ENCODE measurements at places on chromosomes 13 and 19. TPM values are rescaled to one million over a fixed set of nuclear protein-coding genes. Genes with fewer than 3 reads are reported as not detected.
A peak's percentile ranks its signal among the peaks of the same experiment; 100 is the strongest.

Gene ATP5F1D
- total RNA-seq = 126 TPM

Gene SYNE4
- 42.5 TPM for total RNA-seq

Gene CKM
- total RNA-seq = not detected

Gene ZNF284
- total RNA-seq = 3.6 TPM

Gene KASH5
- total RNA-seq = 0.56 TPM

Gene PTGIR
- not detected for total RNA-seq

Gene SELENOV
- 1.6 TPM for total RNA-seq

DNA sequence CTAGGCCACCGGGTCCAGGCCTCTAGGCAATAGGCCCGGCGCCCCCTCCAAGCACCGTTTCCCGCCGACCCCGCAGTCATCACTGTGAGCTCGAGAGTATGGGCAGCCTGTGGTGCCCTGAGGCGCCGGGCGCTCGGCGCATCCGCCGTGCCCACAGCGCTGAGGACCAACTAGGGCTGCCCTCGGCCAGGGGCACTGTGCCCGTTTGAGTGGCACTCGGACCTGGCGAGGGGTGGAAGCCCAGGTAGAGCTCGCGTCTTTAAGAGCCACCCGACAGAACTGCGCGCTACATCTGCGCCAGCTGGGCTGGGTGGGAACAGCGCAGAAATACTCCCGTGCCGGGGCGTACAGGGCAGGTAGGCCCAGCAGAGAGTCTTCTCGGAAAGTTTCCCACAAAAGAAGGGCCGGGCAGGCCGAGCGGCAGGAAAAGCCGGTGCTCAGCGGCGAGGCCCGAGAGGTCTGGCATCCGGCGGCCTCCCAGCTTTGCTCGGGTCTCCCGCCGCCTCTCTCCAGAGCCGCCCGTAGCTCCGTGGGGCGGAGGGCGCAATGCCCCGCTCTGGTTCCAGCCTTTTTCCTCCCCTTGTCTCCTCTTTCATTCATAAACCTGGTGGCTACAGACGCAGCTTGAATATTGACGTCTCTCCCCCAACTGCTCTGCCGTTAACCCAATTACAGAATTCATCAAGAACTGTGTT, 5.4 kb upstream of the SOX1 start:
- H3K27ac ChIP-seq = no peak overlapping the region
- H3K4me3 ChIP-seq = no peak overlapping the region

DNA sequence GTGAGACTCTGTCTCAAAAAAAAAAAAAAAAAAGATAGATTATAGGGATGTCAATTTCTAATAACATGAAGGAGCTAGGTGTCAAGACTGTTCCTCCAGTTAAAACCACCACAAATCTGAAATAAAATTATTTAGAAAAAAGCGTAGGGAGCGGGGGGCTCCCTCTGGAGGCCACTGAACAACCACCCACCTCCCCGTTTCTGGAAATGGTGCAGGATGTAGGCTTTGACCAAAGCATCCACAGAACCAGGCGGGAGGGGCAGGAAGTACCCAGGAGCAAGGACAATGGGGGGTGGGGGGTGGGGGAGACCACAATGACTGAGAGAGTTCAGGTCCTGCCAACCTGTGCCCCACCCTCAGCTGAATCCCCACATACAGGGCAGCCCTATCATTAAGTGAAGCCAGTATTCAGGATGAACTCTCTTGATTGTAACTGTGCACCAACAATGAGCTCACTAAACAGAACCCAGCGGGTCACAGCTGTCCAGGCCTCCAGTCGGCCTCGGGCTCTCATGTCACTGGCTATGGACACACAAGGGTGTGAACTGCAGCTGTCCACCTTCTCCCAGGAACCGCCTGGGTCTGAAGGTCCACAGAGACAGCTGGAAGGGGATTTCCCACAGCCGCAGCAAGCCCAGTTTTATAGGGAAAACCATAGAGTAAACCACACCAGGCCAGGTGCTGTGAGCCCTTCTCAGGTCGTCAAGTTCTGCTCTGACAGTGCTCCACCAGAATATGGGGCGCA, 6.6 kb downstream of the ZSCAN18 start:
- no peak for DNase-seq
- no peaks in the 10 kb centered on the region for H3K36me3 ChIP-seq
- H3K4me1 ChIP-seq = no peaks in the 10 kb centered on the region

DNA sequence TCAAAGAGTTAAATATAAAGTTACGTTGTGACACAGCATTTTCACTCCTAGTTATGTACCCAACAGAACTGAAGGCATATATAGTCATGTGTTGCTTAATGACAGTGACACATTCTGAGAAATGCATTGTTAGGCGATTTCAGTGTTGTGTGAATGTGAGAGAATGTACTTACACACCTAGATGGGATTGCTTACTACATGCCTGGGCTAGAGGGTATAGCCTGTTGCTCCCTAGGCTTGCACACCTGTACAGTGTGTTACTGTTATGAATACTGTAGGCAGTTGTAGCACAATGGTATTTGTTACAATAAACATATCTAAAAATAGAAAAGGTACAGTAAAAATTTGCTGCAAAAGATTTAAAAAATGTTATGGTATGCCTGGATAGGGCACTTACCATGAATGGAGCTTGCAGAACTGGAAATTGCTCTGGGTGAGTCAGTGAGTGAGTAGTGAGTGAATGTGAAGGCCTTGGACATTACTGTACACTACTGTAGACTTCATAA, 89.2 kb downstream of the DHRS12 start:
- H3K4me1 ChIP-seq = no peaks in the 10 kb centered on the region
- H3K27ac ChIP-seq = no peak overlapping the region
- no peaks in the 10 kb centered on the region for H3K27me3 ChIP-seq

DNA sequence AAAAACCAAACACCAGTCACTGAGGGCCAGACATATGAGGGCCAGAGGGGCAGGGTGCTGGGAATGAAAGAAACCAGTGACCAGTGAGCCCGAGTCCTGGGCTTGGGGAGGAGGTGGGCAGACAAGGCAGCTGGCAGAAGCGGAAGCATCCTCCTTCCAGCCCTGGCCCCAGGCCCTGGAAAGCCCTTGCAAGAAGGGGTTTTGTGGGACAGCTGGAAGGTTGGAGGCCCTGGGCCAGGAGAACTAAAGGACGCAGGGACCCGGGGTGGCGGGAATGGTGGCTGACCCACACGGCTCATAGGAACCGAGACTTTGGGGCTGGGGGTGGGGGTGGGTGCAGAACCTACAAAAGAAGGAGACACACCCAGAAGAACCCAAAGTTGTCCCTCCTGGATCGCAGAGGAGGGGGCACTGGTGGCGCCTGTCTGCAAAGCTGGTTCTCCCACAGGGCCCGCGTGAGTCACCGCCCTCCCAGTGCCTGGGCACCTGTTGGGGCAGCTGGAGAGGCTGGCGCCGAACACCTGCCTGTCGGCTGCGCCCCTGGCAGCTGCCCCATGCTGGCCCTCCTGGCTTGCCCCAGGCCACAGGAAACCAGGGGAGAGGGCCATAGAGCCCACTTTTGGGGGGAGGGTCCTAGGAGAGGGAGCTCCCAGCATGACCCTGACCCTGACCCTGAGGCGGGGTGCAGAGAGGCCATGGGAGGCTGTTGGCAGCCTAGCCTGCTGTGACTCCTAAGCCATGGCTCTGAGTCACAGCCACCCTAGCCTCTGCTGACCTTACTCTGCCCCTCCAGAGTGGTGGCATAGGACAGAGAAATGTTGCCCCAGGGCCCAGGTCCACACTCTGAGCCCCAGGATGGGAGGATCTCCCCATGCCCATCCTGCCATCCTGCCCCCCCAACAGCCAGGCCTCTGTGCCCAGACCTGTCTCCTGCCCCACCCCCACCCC, 802 bp downstream of the DMPK start:
- no peak overlapping the region for H3K27ac ChIP-seq
- no peaks in the 10 kb centered on the region for H3K27me3 ChIP-seq
- H3K36me3 ChIP-seq = no peaks in the 10 kb centered on the region
- DNase-seq = no peak

DNA sequence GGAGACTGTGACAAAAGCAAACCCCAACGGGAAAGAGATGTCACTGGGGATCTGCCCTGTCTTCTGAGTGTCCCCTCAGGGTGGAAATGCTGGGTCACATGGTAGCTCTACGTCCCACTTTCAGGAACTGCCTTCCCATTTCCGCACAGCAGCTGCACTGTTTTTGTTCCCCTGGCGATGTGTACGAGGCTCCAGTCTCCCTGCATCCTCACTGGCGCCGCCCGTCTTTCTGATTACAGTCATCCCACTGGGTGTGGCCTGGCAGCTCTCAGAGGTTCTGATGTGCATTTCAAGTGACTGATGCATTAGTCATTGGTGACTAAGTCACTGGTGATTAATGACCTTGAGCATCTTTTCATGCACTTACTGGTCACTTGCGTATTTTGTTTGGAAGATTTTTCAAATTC, 21.2 kb downstream of the PCID2 start:
- peak; percentile 60 for DNase-seq
- no peaks in the 10 kb centered on the region for H3K4me1 ChIP-seq
- H3K27me3 ChIP-seq = no peaks in the 10 kb centered on the region
- no peak overlapping the region for H3K4me3 ChIP-seq
- peak overlapping the region; percentile 86 for H3K27ac ChIP-seq
- no peaks in the 10 kb centered on the region for H3K36me3 ChIP-seq

GRCh38 chr19:55146078-55146704, 2.8 kb downstream of the TNNT1 start:
- H3K27ac ChIP-seq = no peak overlapping the region
- no peaks in the 10 kb centered on the region for H3K36me3 ChIP-seq
- peak; percentile 69 for DNase-seq

DNA sequence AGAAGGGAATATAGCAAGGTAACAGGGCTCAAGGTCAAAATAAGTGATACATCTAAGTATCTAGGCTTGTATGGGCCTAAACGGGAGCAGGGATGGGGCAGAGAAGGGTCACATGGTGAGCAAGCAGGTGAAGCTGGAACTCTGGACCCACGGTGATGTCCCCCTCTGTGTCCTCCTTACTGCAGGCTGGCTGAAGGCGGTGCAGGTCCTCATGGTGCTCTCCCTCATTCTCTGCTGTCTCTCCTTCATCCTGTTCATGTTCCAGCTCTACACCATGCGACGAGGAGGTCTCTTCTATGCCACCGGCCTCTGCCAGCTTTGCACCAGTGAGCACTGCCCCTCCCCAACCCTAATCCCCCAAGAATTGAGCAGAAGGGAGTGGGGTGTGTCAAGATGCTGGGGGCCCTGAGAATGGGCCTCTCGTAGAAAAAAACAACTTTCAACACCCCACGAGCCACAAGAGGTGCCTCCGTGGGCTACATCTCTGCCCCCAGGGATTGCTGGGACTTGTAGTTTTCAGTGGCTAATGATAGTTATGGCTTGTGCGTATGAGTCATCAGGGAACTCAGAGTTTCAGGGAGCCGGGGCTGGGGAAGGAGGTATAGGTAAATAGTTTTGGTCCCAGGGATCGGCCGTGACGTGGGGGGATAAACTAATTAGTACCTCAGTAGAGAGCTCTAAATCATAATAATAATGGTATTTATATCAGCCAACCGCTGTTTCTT, 4.0 kb downstream of the EMP3 start:
- H3K27ac ChIP-seq = peak overlapping the region; percentile 87
- peaks cover 14% of the 10 kb centered on the region for H3K4me1 ChIP-seq
- peak; percentile 55 for DNase-seq
- no peaks in the 10 kb centered on the region for H3K27me3 ChIP-seq

GRCh38 chr19:47853003-47853402, 6.0 kb upstream of the TPRX2 start:
- no peak for DNase-seq
- no peak overlapping the region for H3K4me3 ChIP-seq
- no peaks in the 10 kb centered on the region for H3K27me3 ChIP-seq

GRCh38 chr19:43639519-43640423, at the start of gene CADM4:
Gene CADM4, minus strand, starts transcription at chr19:43639850. Its CDS starts 60 bp downstream, at chr19:43639790.
- peak within 1 kb of the TSS; percentile 49 for H3K27ac ChIP-seq
- H3K4me3 ChIP-seq = peak within 1 kb of the TSS; percentile 78
- H3K4me1 ChIP-seq = peaks cover 17% of the 10 kb centered on the region

DNA sequence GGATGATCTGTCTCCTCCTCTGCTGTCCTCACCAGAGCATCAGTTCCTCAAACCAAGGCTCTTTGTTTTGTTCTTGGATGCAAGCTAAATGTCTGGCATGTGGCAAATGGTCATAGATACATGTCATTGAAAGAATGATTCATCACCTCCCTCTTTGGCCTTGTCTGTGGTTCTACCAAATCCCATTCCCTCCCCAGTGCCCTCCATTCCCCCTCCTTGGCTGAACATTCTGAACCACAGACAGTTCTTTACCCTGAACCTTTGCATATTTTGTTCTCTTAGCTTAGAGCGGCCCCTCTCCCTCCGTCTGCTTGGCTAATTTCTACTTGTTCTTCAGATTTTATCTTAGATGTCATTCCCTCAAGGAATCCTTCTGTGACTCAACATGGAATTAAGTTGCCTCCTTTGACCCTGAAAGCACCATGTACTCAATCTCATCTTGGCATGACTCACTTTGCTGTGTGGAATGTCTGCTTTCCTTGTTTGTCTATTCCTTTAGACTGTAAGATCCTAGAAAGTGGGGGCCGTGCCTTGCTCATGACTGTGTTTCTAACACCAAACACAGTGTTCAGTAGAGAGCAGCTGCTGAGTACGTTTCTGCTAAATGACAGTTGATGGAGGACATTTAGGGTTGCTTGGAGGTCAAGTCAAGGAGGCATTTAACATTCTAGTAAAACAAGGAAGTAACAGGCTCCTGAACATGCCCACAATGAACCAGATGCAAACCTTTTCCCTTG, 8.1 kb downstream of the ALOX5AP start:
- H3K27ac ChIP-seq = peak overlapping the region; percentile 83
- peak; percentile 65 for DNase-seq
- no peaks in the 10 kb centered on the region for H3K27me3 ChIP-seq
- no peaks in the 10 kb centered on the region for H3K36me3 ChIP-seq
- H3K4me1 ChIP-seq = peaks cover 63% of the 10 kb centered on the region

- H3K4me1 ChIP-seq = peaks cover 23% of the 10 kb centered on the region
- H3K4me3 ChIP-seq = no peak overlapping the region
- H3K27me3 ChIP-seq = no peaks in the 10 kb centered on the region
- no peak for DNase-seq
- H3K36me3 ChIP-seq = no peaks in the 10 kb centered on the region
Measured at GRCh38 chr13:75881109-75881775, 245.1 kb downstream of the LMO7 start.

DNA sequence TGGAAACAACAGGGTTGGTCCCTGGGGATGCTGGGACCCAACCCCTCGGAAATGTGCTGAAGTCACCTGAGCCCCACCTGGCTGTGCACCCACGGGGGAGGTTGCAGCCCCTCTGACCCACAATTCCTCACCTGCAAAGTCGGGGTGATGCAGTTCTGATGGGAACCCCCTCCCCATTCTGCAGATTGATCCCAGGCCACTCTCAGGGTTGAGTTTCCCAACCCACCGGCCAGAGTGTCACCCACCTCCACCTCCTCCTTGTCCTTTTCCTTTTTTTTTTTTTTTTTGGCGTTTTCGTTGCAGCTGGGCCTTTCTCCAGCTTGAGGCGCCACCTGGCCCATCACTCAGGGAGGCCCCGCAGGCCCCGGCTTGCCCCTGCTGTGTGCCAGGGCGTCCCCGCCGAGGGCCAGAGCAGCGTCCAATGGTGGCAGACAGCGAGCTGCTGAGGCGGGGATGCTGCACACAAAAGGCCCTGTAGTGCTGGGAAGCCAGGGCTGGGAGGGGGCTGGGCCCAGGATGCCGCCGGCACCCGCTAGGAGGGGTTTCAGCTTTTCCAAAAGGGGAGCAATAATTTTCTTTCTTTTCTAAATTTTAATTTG, 4.6 kb downstream of the PIK3R2 start:
- H3K4me3 ChIP-seq = no peak overlapping the region
- H3K4me1 ChIP-seq = peaks cover 7% of the 10 kb centered on the region
- H3K27ac ChIP-seq = no peak overlapping the region
- DNase-seq = no peak
- peaks cover 2% of the 10 kb centered on the region for H3K36me3 ChIP-seq
- no peaks in the 10 kb centered on the region for H3K27me3 ChIP-seq

GRCh38 chr13:32311188-32311897, 3.8 kb downstream of the ZAR1L start:
- H3K27ac ChIP-seq = no peak overlapping the region
- H3K4me3 ChIP-seq = no peak overlapping the region

Measured in Caco-2 (cell line).